Bronchial epithelial cell (primary cell): ENCODE measurements at places on chromosomes 2 and 18.

DNA sequence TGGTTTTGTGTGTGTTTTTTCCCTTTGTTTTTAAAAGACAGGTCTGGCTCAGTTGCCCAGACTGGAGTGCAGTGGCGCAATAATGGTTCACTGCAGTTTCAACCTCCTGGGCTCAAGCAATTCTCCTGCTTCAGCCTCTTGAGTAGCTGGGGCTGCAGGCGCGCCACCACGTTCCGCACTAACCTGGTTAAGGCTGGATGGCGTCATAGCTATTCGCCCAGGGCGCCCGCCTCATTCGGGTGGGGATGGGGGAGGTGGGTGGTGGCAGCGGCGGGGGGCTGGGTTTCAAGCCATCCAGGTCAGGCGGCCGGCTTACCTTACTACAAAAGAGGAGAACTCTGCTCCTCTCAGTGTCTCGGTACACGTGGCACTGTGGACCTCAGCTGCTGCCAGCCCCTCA, 42.8 kb downstream of the EEF1B2 start:
- no peak for DNase-seq

- DNase-seq, result peak; percentile 13
These were observed 954 bp downstream of the CCNT2 start for GRCh38 chr2:134919341-134920210.

- DNase-seq, result no peak
These were observed 253.5 kb upstream of the TRIB2 start for GRCh38 chr2:12463189-12463588.

- DNase-seq, result peak; percentile 68
These were observed 1186.3 kb upstream of the CELF4 start for GRCh38 chr18:38751898-38752297.

- no peak for DNase-seq
These were observed 1564.6 kb upstream of the NXPH2 start for GRCh38 chr2:140344838-140345237.
